ENCODE measurements at places on chromosomes 5 and 9.
A peak's percentile ranks its signal among the peaks of the same experiment; 100 is the strongest.

DNA sequence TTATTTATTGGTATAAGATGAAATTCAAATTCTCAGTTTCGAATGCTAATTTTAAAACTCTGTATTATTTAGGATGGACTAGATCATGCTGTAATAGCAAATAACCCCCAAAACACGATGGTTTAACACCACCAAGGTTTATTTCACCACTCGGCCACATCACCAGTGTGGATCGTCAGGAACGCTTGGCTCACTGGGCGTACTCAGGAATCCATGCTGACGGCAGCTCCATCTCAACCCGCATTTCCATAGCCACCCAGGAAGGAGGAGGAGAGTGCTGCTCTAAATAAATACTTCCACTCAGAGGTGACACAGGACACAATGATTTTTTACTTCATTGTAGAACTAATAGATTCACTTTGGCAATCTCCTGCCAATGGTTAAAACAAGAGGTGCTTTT is 347.4 kb downstream of the SH3GL2 start:
- DNase-seq: no peak

DNA sequence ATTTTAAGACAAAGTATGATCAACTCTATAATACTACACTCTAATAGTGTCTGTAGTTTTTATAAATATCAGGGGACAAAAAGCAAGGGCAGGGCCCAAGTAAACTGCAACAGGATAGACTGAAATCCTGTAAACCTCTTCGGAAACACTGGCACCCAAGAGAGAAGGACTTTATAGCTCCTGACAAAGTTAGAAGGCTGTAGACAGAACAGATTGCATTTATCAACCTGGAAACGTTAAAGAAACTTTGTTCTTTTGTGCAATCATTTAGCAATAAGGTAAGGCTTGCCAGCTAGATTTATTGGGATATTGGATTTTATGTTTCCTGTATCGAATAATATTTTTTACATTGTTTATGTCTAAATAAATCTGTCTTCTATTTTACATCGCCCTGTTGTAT is 91.8 kb upstream of the MAN2A1 start:
- DNase-seq: no peak

GRCh38 chr5:145941448-145942130 is 5.2 kb downstream of the SH3RF2 start:
- no peak for DNase-seq

DNA sequence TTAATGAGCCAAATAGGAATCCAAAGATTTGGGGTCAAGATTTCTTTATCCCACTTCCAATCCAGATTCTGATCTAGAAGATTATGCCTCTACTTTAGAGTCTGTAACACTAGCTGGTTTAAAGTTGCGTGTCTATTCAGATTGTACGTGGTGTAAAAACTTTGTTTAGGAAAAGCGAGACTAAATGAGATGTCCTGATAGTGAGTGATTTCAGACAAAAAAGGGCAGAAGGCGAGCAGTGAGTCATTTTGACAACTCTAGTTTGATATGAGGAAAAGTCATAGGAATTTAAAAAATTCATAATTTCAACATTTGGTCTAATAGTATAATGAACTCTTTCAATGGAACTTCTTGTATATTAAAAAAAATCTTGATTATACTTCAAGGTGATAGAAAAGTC is 119.6 kb upstream of the KLF9 start:
- no peak for DNase-seq

- no peak for DNase-seq
These were observed 370.2 kb upstream of the C9orf72 start for GRCh38 chr9:27943501-27943900.

GRCh38 chr5:151598984-151599383 is 7.9 kb upstream of the FAT2 start:
- no peak for DNase-seq

- no peak for DNase-seq
These were observed 22.7 kb downstream of the CHD1 start for GRCh38 chr5:98905857-98906688.

DNA sequence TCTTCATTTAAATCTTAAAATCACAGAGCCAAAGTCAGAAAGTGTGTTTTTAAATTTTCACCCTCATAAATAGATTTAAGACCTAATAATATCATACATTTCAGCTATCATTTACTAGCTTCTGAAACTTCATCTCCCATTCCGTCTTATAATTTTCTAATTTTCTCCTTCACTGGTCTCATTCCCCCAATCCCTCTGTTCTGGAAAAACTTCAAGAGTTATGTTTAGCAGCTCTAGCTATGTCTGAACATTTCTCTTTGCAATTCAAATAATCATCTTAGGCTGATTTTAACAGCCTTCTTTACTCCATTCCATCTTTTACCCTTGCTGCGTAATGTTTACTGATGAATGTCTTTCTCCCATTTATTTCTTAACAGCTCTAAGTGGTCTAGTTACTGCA is 192.4 kb downstream of the SLF1 start:
- no peak for DNase-seq

DNA sequence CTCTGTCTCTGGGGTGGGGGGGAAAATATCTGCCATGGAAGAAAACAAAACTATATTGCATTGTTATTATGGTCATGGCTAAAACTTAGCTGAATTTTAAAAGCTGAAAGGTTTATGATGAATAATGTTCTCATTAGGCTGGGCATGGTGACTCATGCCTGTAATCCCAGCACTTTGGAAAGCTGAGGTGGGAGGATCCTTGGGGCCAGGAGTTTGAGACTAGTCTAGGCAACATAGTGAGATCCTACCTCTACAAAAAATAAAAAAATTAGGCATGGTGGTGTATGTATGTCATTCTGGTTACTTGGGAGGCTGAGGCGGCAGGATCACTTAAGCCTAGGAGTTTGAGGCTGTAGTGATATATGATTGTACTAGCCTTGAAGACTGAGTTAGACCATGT is 44.5 kb downstream of the IPO11 start:
- DNase-seq: no peak

DNA sequence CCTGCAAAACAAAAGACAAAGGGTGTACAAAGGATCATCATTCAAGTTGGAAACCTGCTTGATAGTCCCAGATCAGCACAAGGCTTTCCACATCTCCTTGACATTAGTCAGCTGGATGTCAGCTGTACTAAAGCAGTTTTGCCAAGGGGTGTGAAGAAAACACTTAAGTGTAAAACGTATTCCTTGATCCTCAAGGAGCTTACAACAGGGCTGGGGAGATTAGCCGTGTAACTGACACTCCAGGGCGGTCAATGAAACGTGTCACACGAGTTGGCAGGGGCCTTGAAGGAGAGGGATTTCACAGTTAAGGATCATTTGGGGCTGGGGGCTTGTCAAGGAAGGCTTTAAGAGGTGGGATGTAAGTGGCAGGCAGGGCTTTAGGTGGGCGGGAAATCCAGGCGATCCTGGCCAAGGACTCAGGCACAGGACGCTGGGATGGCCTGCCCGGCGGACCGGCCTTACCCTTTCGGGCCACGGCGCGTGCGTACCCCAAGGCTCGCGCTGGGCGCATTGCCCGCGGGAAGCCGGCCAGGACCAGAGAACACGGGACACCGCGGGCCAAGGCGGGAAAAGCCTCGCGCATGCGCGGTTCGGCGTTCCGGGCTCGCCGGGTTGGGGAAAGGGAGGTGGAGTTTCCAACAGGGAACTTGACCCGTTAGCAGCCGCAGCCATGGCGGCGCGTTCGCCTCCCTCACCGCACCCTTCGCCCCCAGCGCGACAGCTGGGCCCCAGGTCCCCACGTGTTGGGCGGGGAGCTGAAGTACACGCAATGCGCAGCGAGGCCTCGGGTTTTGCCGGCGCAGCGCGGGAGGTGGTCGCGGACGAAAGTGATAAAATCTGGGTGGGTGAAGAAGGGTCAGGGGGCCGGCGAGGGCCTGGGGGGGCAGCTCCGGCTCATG is at the start of gene CNTLN:
Gene CNTLN (plus strand): TSS at position 645 of the 899 bp plus-strand sequence. CDS start 26 bp downstream, at position 671.
- DNase-seq: no peak

DNA sequence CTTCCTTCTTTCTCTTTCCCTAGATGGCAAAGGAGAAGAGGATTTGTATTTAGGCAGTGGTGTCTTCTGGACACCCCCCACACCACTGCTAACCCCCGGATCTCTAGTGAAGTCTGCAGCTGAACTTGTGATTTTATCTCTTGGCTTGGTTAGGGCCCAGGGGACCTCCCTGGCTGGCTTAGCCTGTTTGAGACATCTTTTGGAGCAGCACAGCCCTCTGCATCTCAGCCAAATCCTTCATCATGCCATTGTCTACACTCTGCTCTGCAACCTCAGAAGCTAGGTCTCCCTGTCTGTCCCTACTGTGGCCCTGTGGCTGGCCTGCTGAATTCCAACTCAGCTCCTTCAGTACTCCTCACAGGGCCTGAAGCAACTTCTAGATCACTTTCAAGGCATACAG is 81.7 kb downstream of the MUSK start:
- no peak for DNase-seq

GRCh38 chr5:131250751-131251475 is 12.9 kb upstream of the CDC42SE2 start:
- DNase-seq: no peak

- DNase-seq: no peak
These were observed 726.4 kb upstream of the GRAMD2B start for GRCh38 chr5:125696762-125697161.

DNA sequence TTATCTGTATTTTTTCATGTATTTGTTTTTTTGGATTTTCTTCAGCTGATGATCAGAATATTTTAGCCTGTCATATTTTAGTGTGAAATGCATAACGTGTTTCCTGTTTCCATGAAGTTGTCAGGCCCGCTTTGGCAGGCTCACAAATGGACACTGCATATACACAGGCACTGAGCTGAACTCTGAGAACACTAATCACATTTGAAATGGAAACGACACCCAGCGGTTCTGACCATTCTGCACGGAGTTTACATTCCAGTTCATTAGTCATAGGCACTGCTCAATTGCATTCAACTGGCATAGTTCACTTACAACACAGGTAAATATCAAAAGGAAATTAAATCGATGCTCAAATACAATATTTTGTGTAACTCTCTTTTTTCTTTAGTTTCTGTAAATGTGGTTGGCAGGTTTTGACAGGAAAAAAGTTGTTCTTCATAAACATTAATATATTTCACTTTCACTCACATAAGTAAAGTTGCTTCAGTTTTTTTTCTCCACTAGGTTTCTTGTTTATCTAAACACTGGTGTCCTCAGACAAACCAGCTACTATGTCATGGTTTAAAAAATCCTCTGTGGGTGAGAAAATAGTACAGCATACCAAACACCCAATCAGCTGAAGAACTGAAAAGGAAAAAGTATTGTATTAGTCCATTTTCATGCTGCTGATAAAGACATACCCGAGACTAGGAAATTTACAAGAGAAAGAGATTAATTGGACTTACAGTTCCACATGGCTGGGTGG is 559.0 kb upstream of the DAP start:
- no peak for DNase-seq

GRCh38 chr5:143770450-143770849 is 41.5 kb upstream of the HMHB1 start:
- no peak for DNase-seq

DNA sequence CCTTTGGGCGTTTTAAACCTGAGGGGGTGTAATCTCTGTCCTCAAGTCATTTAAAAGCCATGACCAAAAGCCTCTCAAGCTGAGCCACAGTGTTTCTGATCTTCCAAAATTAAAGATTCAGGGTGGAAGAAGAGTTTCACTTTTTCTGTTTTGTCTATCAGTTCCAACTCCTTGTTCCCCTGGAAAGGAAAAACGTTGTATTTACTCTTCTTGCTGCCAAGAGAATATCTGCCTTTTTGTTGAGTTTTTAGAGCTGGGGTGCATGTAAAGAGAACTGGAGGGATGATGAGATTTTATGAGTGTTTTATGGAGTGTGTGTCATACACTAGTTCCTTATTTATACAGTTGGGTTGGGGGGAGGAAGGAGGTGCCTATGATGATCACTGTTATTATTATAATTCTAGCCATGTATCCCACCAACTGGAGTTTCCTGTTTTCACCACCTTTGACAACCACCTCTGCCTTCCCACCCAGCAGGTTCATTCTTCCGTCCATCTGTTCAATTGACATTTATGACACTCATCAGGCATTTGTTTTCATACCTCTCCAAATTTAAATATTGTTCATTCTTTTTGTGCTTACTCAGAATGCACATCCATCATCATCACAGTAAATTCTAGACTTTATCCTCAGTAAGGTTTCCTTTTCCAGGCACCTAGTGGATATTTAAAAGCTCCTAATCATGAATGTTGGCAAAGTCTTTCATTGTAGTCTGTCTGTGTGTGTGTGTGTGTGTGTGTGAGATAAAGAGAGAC is 97.9 kb upstream of the MPDZ start:
- no peak for DNase-seq

DNA sequence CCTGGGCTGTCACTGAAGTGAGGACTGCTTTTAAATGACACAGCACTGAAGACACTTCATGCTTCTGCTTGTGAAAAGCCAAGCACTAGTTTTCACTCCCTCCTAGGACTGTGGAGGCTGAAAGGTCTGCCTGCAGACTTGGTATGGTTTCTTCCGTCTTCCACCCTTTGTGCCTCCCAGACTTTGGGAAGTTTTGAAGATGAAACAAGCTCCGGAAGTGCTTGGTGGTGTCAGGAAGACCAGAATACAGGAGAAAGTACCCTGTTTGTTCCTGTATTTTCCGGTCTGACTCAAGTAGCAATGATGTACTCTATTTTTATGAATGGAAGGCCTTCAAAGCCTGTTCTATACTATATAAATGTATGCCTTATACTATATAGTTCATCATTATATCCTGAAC is 222.7 kb downstream of the PDZD2 start:
- DNase-seq: no peak

DNA sequence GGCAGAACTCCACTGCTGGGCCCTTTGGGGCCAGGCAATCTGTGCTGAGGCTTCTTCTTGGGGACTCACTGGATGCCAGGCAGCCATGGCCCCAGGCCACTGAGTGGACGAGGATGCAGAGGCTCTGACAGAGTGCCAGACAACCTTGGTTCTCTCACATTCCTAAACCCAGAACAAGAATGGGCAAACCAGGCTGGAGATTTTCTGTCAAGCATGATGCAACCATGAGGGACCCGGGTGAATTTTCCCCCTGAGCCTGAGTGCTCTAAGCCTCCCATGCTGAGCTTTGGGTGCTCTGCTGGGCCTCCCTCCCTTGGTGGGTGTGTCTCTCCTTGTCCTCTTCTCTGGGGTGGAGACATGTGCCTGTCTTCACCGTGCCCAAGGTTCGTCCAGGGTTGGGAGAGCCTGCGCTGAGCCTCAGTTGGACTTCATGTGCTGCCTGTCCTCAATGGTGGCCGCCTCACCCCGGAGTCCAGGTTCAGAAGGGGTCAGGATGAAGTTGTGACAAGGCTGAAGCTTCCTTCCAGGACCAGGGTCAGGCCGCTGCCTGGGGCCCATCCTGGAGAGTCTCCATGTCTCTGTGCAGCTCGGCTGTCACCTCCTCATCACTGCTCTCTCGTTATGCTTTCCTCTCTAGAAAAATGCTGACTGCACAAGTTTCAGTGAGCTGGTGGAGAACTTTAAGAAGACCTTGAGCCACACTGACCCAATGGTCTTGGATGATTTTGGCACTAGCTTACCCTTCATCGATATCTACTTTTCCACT is 24.1 kb downstream of the PITX1 start:
- DNase-seq: no peak

GRCh38 chr9:76218886-76219445 is 175.3 kb downstream of the RFK start:
- DNase-seq: no peak

GRCh38 chr5:78295035-78295961 is 800 bp upstream of the AP3B1 start:
- peak; percentile 1 for DNase-seq
